ENCODE measurements at places on chromosomes 7 and 10.

DNA sequence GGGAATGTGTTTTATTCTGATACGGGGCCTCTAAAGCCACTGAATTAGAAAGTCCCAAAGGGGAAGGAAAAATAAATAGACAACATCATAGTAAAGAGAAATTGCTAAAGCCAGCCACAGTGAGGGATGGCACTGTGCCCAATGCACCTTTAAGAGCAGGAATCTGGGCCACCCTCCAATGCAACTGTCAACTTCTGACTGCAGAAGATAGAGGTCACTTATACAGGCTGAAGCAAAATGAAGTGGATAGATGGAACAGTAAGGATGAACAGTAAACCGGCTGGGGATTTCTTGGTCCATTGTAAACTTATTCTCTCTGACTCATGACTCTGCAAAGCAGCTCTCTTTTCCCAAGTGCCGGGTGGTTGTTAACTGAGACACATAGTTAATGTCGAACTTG is 54.0 kb upstream of the KCNIP2 start:
- DNase-seq, result no peak

- peak; percentile 47 for DNase-seq
Observed at GRCh38 chr10:6647811-6648526, 67.9 kb upstream of the PRKCQ start.

GRCh38 chr7:986766-987751 is 4.1 kb downstream of the CYP2W1 start:
- DNase-seq, result no peak

GRCh38 chr10:129710510-129710847 is 243.4 kb downstream of the MGMT start:
- no peak for DNase-seq

DNA sequence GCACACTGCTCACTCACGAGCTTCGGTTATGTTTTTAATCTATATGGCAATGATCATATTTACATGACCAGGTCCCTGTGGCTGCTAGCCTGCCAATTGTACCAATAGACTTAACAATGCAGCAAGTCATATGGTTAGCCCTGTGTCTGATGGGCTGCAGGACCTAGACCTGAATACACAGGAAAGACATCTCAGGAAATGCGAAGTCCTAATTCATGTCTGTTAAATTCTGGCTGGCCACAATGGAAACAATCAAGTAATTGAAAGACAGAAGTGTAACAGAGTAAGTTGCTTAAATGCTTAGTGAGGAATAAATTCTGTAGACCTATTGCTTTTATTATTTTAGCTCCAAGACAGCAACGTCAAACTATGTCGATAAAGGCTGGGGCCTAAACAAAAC is 112.4 kb upstream of the FZD8 start:
- DNase-seq, result no peak

- no peak for DNase-seq
Observed at GRCh38 chr10:132392184-132392800, 4.7 kb upstream of the PWWP2B start.

DNA sequence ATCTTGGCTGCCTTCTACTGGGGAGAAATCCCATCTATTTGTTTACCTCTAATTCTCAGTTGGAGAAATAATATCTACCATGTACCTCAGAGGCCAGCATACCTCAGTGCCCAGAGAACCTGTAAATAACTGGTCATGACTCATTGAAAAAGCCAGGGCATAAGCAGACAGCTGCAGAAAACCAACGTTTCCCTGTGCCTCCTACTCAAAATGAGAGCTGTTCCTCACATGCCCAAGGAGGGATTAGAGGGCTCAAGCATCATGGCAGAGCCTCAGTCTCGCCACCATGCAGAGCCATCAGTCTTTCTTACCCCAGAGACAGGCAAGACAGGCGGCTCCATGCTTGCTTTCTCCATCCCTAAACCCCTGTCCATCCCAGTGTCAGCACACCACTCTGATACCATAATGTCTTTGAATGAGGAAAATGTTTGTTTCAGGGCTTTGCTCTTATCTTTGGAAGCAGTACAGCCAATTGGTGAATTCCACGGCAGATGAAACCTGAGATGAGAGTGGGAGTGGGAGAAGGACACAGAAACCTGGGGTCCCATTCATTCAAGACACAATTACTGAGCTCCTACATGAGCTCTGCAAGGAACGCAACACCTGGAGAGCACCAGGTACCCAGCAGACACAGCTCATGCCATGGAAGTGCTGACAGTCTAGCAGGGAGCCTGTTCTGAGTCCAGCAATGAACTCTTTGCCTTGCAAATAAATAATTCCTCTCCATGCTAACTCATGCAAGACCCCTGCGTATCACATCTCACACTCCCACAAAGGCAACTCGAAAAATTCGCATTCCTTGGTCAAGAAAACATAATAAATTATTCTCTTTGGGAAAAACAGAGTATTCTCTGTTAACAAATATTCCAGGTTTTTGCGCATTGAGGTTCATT is 21.1 kb downstream of the PON1 start:
- DNase-seq, result no peak

- DNase-seq, result peak; percentile 44
Observed at GRCh38 chr7:27774717-27775328, 34.9 kb downstream of the TAX1BP1 start.

DNA sequence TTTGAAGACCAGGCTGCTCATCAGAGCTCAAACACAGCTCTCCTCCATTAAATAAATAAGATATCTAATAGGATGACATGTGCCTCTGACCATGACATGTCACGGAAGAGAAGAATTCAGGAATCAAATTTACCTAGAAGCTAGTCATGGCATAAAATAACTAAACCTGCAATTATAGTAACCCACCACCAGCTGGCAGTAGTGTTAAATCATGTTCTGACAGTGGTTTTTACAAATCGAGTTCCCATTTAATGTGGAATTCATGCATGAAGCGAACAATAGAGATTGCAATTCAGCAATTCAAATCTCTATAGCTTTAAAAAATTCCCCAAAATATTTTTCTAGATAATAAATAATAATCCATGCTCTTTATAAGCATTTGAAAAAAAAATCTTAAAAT is 74.6 kb upstream of the IKZF1 start:
- no peak for DNase-seq

GRCh38 chr7:123148813-123149212 is 51.0 kb downstream of the SLC13A1 start:
- DNase-seq, result no peak

DNA sequence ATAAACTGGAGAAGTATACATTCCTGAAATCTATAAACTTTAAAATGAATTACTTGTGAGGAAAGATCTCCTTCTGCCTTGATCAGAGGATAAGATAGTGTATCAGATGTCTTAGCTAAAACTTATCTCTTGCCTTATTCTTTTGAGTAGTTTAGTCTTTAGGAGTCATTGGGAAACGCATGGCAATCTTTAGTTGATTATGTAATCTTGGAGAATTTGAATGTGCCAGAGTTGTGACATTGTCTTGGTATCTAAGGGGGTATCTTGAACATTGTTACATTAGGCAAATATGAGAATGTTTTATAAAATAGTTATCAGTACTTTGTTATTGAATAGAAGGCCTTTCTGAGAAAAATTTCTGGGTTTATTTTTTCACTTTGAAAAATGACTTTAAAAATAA is 61.6 kb upstream of the ADRA2A start:
- DNase-seq, result no peak

DNA sequence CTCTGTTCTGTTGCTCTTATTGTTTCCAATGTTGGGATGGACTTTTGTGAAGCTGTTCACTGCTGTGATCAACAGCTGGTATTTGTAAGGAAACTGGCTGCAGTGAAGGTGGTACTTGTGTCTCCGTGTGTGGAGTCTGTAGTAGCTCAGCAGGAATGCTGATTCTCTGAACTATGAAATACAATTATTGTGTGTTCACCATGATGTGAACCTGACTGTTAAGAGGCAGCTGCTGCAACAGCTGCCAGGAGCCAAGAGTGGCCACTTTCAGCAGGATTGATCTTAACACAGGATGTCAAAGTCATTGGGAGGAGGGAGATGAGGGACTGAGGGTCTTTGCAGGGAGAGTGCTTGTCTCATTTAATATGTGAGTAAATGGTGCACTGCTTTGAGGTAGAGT is 13.9 kb downstream of the VSTM2A start:
- no peak for DNase-seq

DNA sequence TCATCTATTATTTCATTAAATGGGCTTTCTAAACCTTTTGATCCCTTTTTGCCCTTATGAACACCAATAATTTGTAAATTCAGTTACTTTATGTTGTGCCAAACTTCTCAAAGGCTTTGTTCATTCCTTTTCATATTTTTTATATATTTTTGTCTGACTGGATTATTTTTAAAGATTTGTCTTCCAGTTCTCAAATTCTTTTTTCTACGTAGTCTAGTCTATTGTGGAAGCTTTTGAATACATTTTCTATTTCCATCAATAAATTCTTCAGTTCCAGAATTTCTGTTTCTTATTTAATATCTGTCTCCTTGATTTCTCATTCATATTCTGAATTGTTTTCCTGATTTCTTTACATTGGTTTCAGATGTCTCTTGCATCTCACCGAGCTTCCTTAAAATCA is 108.2 kb downstream of the CTNNA3 start:
- DNase-seq, result no peak

- no peak for DNase-seq
Observed at GRCh38 chr10:6601246-6601805, 21.2 kb upstream of the PRKCQ start.

DNA sequence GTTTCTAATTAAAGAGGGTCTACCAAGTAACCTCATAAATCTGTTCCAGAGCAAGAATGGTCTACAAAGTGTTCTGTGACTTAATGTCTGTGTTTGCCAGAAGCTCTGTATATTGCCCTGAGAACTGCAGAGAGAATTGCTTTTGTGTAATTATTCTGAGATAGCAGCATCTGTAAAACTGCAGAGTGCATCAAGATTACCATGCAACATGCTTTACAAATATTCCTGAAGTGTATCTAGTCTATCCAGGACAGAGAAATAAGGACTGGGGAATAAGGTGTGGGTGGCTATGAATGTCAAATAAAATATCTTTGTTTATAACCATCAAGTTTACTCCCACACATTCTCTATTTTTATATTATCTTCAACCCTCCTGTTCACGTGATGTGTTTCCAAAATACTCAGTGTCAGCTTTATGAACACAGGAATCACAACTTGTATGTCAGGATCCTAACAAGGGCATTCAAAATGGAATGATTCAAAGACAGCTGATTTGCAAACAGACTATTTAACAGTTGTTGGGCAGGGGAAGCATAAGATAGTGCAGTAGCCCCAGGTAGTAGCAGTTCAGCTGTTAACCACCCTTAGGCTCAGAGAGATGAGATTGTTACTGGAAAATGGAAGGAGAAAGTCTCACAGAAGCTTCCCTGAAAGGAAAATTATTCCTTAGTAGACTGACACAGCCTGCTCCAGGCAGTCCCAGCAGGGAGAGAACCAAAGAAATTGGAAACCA is 15.3 kb upstream of the LIPA start:
- DNase-seq, result no peak

- DNase-seq, result no peak
Observed at GRCh38 chr10:18221882-18222281, 81.7 kb downstream of the CACNB2 start.

GRCh38 chr7:17411922-17412321 is 113.5 kb downstream of the AHR start:
- no peak for DNase-seq

DNA sequence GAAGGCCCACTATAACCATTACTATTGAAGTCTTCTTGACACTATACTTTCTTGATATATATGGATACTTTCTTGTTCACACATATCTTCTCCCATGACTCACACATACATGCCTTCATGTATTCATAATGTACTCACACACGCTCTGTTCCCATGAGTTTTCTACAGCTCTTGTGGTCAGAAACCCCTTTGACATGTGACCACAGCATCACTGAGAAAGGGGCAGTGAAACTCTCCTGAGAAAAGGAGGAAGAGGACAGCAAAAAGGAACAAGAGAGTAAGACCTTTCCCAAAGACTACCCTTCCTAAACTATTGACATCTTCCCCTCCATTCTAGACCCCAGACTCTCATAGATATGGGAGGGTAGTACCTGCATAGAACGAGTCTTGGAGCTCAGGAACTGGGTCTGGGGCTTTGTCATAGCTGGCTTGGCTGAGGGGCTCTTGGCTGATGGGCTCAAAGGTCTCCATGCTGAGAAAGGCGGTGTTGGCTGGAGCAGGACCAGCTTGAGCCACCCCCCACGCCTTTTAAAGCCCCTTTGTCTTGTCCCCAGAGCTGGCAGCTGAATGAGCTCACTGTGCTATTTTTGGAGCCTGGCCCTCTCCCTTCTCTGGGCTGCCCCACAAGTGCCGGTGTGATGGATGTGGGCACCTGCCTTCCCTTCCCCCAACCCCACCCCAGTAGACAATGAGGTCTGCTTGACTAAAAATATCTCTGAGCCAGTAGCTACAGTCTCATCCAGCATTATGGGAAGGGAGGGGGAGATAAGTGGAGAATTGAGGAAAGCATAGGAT is 5.1 kb downstream of the SYNPO2L start:
- DNase-seq, result peak; percentile 49

GRCh38 chr10:86969421-86970041 is 1.2 kb downstream of the ADIRF start:
- DNase-seq, result peak; percentile 40

DNA sequence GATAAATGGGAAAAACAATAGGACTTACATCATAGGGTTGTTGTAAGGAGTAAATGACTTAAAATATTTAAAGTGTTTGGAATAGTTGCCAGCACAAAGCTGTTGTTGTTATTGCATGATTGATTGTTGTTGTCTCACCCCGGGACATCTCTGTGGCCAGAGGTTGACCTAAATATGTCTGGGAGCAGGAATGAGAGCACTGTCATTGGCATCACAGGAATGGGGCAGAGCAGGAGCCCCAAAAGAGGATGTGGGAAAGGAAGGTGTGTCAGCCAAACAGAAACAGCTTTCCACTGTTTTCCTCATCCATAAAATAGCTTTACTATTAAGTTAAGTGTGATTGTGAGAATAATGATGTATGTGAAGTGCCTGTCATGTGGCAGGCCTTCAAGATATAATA is 121.6 kb downstream of the TMEM168 start:
- DNase-seq, result no peak

Measured in Daoy (cell line).